ENCODE measurements at places on chromosomes 5 and 9.

- DNase-seq, result peak; percentile 53
These were observed 20.0 kb upstream of the CREBRF start for GRCh38 chr5:173035904-173036707.

- no peak for DNase-seq
These were observed 422.7 kb upstream of the GRAMD2B start for GRCh38 chr5:126000507-126000906.

DNA sequence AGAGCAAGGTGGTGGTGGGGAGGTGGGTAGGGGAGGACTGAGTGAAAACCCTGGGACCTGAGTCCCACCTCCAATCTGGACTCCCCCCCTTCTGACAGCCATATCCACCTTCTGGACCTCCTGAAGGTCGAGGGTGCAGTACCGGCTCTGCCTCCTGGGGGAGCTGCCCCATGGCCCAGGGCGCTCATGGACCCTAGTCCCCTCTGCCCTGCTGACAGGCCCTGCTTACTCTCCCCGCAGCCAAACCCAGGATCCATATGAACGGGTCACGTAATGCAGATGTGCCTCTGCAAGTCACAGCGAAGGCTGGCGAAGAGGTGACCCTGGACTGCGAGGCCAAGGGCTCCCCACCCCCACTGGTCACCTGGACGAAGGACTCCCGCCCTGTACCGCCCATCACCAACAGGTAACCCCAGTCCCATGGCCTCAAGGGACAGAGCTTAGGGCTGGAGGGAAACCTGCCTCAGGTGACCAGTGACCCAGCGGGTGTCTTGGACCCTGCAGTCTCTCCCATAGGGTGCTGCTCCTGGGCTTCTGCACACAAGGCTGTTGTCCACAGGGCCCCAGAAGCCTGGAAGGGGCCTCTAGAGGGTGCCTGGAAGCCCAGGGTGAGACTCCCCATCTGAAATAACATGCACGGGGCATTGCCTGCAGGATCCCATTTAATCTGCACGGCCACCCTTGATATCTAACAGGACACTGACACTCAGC, 61.7 kb downstream of the HMCN2 start:
- DNase-seq, result no peak

GRCh38 chr5:107832746-107833145, 162.0 kb upstream of the EFNA5 start:
- no peak for DNase-seq

GRCh38 chr9:111949919-111950318, 53.3 kb downstream of the UGCG start:
- DNase-seq, result no peak

DNA sequence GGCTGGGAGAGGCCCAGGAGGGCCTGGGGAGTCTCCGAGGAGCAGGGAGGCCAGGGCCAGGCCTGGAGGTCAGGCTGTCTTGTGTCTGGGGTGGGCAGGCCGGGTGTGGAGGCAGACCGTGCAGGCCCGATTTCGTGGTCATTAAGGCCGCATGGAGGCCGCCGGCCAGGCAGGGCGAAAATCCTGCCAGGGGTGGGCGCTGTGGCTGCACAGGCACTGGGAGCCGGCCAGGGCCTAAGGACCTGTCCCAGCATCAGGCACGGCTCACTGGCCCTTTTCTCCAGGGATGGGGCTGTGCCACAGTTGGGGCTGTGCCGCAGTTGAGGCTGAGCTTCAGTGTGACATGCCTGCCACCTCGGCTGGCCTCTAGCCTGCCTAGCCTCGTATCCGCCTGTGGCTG, 35.9 kb downstream of the ASS1 start:
- no peak for DNase-seq

GRCh38 chr5:31078956-31079355, 114.5 kb upstream of the CDH6 start:
- DNase-seq, result no peak

DNA sequence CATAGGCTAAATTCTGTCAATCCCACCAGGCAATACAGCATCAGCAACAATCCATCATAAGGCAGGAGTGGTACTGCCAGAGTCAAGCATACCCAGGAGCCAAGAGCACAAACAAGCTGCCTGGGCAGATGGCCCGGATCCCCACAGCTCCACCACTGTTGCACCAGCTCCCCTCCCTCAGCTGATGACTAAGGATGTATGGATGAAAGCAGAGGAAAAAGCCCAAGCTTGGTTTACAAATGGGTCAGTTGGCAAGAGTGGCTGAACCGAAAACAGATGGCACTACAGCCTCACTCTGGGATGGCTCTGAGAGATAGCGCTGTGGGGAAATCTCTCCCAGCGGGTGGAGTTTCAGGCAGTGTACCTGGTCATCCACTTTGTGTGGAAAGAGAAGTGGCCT, 29.4 kb downstream of the DROSHA start:
- no peak for DNase-seq

DNA sequence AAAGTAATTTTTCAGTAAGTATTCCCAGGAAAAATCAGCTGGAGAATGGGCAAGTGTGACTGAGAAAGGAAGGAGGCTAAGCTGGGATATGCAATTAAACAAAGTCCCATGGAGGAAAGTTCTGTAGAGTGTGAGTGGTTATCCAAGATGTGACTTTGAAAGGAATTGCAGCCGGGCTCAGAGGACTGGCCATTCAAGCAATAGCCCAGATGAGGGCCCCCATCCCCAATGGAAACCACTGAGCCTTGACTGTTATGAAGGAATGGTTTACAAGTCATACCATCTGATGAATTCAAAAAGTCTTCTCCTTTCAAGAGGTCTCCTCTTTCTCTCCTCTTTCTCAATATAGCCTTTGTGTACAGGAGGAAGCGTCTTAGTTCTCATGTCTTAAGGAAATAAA, 6.5 kb downstream of the LVRN start:
- DNase-seq, result no peak

DNA sequence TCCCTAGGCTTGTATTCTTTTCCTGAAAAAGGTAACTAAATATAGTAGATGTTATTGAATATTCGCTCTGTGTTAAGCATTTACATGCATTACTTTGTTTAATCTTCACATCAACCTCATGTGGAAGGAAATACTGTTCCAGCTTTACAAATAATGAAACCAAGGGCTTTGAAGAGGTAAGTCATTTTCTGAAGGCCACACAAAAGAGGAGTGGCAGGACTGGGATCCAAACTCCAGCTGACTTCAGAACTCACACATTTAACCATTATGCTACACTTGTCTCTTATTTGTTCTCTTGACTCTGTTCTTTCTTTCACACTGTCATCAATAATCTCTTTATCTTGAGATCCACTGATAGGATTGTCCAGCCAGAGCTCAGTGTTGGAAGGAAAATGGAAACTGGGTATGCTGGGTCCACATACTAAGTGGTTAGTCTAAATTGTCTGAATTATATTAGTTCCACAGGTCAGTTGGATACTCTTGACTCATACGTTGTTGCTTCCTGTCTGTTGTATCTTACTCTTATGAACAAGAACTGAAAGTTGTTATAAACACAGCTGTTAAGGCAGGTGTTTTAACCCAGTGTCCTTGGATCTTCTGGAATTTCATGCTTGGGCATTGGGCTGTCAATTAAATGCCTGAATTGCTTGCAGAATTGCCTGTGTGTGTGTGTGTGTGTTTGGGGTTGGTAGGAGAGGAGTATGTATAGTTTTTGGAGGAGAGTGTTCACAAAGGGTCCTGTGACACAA, 65.6 kb downstream of the TLE4 start:
- no peak for DNase-seq

Measured in GM20000 (cell line).